ENCODE measurements at places on chromosomes 11 and 22.

GRCh38 chr22:48713272-48714205 is 1114.1 kb downstream of the BRD1 start:
- DNase-seq: no peak

DNA sequence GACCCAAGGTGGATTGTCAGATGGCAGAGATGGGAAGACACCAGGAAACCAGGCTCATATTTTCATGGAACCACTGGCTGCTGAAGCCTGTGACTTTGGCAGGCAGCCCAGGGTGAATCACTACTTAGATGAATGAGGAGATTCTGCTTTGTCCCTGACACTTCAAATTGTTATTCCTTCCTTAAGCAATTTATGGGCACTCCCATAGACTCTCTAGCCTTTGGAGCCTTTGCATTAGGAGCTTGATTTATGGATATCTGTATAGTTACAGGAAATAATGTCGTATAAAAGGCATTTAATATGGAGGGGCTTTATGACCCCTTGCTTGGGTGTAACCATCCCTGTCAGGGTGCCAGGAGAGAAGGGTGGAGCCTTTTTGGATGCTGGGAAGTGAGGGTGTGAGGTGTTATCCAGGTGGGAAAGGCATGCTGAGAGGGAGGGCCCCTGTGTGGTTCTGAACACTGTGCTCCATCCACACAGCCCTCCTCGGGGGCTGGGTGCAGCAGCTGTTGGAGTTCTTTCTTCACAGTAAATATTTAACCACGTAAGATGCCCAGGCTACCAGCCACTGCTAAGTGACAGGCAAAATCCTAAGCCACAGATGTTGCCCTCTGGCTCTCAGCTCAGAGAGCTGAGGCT is 35.3 kb downstream of the IL18 start:
- peak; percentile 79 for DNase-seq

DNA sequence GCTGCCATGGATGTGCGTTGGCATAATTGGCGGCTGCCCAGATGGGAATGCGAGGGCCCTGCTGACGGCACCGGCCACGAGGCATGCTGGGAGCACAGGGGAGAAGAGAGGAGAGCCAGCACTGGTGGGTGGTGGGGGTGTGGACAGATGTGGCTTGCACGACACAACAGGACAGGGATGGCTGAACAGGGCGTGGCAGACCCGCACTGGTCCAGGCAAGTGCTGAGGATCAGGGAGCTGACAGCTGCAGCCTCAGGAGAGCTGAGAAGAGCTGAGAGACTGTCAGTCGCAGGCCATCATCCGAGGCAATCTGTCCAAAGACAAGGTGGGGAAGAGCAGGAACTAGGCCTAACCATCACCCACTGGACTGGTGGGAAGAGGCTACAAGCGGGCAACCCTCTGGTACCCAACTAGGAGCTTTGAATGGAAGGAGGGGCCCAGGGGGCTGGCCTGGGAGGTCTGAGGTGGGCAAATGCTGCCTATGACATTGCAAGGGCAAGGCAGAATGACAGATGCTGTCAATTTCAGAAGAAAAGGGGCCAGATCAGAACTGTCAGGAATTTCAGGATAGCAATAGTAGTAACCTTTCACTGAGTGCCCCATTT is 2.4 kb downstream of the GNB1L start:
- DNase-seq: no peak

- DNase-seq: no peak
These were observed 37.6 kb downstream of the CLDN25 start for GRCh38 chr11:113817162-113817561.

- peak; percentile 21 for DNase-seq
These were observed 56.8 kb upstream of the GRIA4 start for GRCh38 chr11:105553025-105553424.

- DNase-seq: no peak
These were observed 18.0 kb downstream of the PHLDA2 start for GRCh38 chr11:2911088-2911784.

DNA sequence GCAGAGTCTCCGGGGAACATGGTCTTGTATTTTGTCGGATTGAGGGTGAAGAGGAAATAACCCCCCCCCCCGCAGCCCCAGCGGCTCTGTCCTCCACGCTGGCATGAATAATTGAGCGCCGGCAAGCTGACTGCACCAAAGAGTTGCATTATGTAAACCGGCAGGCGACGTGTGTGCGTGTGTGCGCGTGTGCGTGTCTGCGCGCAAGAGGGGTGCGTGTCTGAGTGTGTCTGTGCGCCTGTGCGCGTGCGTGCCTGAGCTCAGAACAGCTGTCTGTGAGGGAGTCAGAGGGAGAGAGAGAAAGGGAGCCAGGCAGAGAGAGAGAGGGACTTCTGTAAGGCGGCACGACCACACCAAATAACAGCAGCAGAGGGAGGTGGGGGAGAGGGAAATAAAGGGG is 94.4 kb downstream of the SCN3B start:
- DNase-seq: peak; percentile 83

GRCh38 chr11:64100360-64100759 is 64.6 kb downstream of the FLRT1 start:
- no peak for DNase-seq

GRCh38 chr22:35930933-35931332 is 97.7 kb downstream of the RBFOX2 start:
- peak; percentile 90 for DNase-seq

- peak; percentile 94 for DNase-seq
These were observed 127.0 kb downstream of the MRTFA start for GRCh38 chr22:40509401-40510134.

Data from fibroblast of lung (primary cell).